Forelimb muscle (tissue), 1 donor: ENCODE measurements at places on chromosomes 5 and 9. TPM values are rescaled to one million over a fixed set of nuclear protein-coding genes. Genes with fewer than 3 reads are reported as not detected.

DNA sequence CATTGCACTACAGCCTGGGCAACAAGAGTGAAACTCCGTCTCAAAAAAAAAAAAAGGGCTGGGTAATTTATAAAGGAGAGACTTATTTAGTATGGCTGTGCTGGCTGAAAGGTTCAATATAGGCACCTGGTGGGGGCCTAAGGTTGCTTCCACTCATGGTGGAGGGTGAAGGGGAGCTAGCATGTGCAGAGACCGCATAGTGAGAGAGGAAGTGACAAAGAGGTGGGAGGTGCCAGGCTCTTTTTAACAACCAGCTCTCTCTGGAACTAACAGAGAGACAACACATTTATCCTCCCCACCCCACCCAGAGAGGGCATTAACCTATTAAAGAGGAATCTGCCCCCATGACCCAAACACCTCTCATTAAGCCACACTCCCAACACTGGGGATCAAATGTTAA lies 28.9 kb upstream of the SERINC5 start:
- DNase-seq, result no peak

Gene PDGFRB
- polyA plus RNA-seq, result 115 TPM

- no peak for DNase-seq
Measured at GRCh38 chr5:43016217-43016779, 23.8 kb downstream of the ANXA2R start.

DNA sequence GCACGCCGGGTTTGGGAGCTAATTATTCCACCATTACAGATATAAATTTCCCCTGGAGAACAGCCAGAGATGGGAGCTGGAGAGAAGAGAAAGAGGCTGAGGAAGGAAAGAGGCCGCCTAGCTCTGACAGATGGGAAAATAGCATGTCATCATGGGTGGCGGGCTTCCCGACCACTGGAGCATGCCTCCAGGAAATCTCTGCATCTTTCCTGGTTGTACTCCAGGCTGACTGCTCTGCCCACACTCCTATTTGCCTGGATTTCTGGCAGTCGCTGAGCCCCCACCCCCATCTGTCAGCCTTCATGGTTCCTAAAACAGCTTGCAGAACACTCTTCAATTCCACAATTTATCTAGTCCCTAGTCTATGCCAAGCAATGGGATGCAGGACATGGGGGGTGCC lies 14.3 kb upstream of the GABRP start:
- no peak for DNase-seq

Gene SLC9A3
- polyA plus RNA-seq, result 1.8 TPM

- no peak for DNase-seq
Measured at GRCh38 chr9:72864327-72864726, 88.5 kb downstream of the ALDH1A1 start.

Gene LYRM7
- 11.7 TPM for polyA plus RNA-seq

- DNase-seq, result no peak
Measured at GRCh38 chr5:35904443-35905132, 33.8 kb downstream of the CAPSL start.

DNA sequence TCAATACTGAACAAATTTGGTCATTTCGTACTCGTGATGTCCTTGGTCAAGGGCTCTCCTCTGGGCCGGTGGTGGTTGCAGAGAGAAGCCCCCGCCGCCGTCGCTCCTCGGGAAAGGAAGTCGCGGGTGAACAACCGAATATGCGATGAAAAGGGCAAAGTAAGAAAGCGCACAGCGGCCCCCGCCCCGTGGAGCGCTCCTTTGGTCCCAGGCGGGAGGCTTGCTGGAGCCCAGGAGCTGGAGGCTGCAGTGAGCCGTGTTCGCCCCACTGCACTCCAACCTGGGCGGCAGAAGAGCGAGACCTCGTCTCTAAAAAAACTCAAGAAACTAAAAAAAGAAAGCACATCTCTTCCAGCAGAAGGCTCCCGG lies 108.4 kb upstream of the LARP1 start:
- no peak for DNase-seq

- DNase-seq, result no peak
Measured at GRCh38 chr5:76062502-76063041, 20.6 kb upstream of the SV2C start.

- DNase-seq, result no peak
Measured at GRCh38 chr5:35016174-35017051, 31.3 kb downstream of the AGXT2 start.

DNA sequence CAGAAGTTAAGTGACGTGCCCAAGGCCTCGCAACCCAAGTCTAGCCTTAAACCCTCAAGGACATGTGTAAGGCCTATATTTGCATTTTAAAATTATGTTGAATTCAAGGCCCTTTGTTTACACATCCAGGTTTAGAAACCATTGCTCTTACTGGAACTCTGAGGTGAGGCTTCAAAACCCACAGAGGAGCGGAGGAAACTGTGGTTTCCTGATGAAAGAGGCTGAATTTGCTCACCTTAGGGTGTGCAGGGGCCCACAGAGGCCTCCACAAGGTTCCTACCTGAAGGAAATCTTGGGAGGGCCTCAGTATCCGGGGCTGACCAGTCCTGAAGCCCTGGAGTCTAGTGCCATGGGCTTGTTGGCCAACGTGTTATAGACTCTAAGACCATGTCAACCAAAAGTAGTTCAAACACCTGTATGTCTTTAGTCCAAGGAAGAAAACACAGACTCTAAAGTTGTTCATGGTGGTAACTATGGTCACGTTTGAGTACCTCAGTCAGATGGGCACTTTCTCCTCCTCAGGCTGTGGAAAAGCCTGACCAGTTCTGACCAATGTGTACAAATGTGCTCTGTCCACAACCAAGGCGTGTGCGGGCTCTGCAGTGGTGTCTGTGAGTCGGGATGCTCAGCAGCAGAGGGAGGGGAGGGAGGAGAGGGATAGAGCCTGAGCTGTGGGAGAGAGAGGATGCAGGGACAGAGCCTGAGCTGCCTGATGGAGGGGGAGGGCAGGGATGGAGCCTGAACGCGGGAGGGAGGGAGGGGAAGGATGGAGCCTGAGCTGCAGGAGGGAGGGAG lies 124.6 kb upstream of the ERCC6L2 start:
- no peak for DNase-seq

GRCh38 chr9:110109333-110110092 lies 98.4 kb downstream of the C9orf152 start:
- DNase-seq, result no peak

Gene SLC4A9
- 0.19 TPM for polyA plus RNA-seq

DNA sequence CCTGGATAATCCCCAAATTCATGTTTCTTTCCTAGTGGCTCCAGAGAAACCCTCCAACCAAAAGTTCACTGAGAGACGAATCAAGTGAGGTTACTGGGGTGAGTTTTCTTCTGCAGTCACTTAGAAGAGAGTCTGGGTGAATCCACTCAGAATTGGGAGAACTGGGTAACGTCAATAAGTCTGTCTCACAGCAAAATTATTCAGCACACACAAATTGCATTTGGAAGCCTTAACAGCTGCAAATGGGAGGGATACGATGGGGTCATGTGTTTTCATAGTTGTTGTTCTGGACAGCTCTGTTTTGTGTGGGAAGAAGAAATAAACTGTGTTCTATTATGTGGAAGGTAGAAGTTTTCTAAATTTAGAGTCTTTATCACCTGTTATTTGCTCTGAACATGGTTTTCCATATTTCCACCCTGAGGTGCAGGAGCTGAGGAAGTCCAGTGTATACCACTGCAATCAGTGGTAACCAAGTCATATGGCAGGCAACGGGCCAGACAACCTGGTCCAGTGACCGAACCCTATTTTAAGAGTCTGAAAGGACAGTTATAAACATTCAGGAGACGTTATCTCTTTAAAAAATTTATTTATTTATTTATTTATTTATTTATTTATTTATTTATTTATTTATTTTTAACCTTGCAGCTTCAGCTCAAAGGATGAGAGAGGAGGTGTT lies 21.9 kb downstream of the MARCHF3 start:
- DNase-seq, result no peak

DNA sequence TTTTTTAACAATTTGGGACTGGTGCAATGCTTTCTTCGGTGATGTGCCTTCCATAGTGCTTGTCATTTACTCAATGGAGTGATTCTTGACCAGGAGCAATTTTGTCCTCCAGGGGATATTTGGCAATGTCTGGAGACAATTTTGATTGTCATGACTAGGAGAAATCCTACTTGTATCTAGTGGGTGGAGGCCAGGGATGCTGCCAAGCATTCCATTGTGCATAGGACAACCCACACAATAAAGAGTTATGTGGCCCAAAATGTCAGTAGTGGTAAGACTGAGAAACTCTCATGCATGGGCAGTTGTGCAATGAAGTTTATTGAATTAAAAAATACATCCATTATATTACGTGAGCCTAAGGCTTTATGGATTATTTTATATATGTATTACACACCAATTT lies 70.5 kb downstream of the FOCAD start:
- no peak for DNase-seq

Gene GGTA1
- polyA plus RNA-seq, result 9.1 TPM

DNA sequence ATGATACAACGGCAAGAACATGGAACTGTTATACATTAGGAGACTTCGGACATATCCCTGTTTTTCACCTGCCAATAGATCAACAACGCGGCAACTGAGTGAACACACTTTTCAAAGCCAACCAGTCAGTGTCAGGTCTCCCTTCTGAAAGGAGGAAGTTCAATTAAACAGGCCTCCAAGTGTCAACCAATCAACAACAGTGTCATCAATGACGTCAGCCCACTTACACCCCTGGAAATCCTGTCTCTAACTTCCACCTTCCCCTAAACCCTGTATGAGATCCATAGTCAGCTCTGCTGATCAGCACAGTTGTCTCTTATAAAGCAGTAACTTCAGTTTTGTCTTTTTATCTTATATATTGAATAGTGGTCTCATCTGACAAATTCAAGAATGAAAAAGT lies 36.6 kb downstream of the DMRT3 start:
- DNase-seq, result no peak

Gene TSSK1B
- 0.13 TPM for polyA plus RNA-seq

Gene TAF7
- polyA plus RNA-seq, result 76.1 TPM

DNA sequence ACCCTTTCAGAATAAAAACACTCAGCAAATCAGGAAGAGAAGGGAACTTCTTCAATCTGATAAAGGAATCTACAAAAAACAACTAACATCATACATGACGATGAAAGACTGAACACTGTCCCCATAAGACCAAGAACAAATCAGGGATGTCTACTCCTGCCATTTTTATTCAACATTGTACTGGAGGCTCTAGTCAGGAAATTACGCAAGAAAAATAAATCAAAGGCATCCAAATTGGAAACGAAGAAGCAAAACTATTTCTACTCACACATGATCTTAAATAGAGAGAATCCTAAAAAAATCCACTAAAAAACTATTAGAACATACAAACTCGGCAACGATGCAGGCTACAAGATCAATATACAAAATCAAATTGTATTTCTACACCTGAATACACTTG lies 42.3 kb downstream of the IPPK start:
- no peak for DNase-seq

DNA sequence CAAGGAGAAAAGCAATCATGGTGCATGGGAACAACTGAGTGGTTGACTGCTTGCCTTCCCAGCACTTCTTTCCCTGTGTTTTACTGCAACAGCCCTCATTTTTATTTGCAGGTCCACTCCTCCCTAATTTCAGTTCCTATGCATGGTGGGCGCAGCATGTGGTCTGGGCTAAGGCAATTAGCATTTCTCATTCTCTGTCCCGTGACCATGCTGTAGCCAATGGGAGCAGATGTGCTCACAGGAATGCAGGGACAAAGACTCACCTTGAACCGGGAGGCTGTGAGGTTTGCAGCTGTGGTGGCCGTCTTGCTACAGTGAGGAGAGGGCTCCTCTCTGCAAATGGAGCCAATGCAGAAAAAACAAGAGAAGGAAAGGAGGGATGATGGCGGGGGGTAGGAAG lies 315.5 kb downstream of the SLIT3 start:
- no peak for DNase-seq

GRCh38 chr5:177367981-177368868 lies 10.5 kb downstream of the RGS14 start:
- no peak for DNase-seq

Gene CPLANE1
- polyA plus RNA-seq, result 17.9 TPM

DNA sequence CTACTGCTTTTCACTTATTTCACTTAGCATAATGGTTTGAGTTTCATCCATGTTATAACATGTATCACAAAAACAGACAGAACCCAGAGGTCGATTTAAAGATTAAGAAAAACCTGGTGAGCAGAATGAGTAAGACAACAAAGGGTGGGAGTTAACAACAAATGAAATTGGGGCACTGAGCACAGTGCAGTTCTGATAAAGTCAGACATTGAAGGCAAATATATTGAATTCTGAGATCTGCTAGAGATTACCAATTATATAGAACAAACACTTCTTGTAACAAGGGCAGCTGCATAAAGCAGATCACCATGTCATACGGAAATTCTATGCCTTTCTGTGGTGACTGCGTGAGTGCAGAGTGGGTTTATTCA lies 517.3 kb upstream of the RORB start:
- DNase-seq, result no peak

- DNase-seq, result no peak
Measured at GRCh38 chr9:2336055-2336454, 285.5 kb upstream of the VLDLR start.

- no peak for DNase-seq
Measured at GRCh38 chr9:131840220-131840619, 100.3 kb upstream of the RAPGEF1 start.

Gene ARL14EPL
- polyA plus RNA-seq, result not detected

DNA sequence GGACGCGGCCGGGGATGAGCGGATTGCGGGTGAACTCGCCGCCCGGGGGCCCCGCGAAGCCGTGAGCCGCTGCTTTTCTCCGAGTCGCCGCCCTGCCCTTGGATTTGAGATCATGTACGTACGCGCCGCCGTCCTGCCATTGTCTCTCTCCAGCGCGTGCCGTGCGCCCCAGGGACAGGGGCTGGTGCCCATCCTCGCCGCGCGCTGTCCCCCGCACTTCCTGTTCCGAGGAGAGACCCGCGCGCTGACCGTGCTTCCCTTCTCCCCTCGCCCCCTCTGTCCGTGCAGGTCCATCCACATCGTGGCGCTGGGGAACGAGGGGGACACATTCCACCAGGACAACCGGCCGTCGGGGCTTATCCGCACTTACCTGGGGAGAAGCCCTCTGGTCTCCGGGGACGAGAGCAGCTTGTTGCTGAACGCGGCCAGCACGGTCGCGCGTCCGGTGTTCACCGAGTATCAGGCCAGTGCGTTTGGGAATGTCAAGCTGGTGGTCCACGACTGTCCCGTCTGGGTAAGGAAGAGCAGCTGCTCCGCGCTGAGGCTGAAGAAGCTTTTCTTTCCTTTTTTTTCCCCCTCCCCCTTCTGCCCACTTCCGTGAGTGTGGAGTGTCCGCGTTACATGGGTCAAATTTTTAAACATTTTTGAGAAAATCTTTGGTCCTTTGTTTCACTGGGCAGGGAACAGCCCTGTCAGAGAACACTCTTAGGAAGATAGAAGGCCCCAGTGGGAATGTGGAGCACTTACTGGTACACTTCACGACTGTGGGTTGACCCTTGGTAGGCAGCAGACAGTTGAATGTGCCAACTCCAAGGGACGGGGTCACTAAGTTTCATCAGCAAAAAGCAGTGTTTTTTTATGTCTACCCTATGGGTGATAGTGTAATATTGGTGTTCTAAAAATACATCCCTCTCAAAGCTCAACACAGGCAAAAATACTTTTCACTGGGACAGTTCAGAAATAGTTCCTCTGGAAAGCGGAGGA lies 727 bp downstream of the RHOBTB3 start:
- DNase-seq, result no peak
